Sciatic nerve (tissue), 2 donors: ENCODE measurements at places on chromosomes 12 and 14. TPM values are rescaled to one million over a fixed set of nuclear protein-coding genes. Genes with fewer than 3 reads are reported as not detected.

DNA sequence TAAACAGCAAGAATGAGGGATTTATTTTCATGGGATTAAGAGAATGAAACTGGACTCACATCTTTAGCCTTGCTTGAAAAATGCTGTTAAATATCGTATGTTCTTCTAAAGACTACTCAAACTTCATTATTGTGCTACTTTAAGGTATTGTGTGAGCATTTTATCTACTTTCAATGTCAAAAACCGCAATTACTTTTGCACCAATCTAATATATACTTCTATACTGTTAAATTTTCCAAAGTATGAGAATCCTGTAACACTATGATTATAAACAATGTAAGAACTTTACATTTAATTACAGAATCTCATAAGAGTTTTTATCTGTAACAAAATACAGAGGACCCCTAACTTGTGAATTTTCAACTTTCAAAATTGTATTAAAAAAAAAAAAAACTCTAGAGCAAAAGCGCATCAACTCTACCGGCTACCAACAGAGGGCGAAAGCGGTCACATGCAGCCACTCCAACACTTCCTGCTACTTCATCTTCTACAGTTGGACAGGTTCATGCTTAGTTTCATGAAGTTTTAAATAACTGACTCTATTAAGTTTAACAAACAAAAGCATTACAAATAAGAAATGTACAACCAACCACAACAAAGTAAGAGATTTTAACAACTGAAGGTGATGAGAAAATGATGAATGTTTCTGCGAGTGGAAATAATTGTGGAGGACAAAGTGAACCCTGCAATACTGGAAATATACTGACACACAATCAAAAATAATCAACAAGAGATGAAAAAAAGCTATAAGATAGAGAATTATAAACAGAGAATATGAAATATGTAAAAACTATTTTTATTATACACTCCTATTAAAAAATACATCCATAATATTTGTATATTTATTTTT, 210.9 kb downstream of the MED13L start:
- no peak for DNase-seq

PCNX1 gene
- total RNA-seq, result 84.3 TPM

KRT73 gene
- total RNA-seq, result not detected

DNA sequence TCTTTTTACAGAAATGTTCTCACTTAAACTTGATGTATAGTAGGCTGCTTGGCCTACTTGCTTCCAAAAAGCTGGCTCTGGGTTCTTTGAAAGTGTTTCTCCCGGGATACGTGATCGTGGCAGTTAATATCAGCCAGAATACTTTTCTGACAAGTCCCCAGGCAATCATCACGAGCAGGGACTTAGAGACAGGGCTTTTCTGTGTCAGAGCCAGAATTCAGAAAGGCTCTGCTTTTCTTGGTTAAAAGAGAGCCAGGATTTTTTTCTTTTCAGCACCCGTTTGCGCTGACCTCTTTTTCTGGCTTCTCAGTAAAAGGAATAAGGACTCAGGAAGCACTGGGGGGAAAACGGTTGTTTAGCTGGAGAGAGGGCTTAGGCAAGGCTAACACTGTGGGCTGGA, 57.8 kb upstream of the ARHGAP5 start:
- no peak for DNase-seq

GRCh38 chr14:71060825-71061455, 153.7 kb downstream of the PCNX1 start:
- no peak for DNase-seq

- DNase-seq, result no peak
Observed at GRCh38 chr12:64747695-64748094, 11.5 kb downstream of the GNS start.

KRT78 gene
- not detected for total RNA-seq

HNF1A gene
- total RNA-seq, result not detected

DNA sequence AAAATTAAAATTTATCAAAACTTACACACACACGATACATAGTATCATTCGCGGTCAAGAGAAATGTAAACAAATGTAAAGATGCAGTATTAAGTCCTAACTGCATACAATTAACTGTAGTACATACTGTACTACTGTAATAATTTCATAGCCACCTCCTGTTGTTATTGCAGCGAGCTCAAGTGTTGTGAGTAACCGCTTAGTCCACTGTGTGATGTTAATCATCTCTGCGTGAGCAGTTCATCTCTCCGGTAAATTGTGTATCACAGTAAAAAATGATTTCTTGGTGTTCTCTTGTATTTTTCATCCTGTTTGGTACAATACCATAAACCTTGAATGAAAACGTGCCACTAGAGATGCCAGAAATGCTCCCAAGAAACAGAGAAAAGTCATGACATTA, 6.5 kb downstream of the EPS8 start:
- DNase-seq, result no peak

ANO2 gene
- 30.4 TPM for total RNA-seq

DNA sequence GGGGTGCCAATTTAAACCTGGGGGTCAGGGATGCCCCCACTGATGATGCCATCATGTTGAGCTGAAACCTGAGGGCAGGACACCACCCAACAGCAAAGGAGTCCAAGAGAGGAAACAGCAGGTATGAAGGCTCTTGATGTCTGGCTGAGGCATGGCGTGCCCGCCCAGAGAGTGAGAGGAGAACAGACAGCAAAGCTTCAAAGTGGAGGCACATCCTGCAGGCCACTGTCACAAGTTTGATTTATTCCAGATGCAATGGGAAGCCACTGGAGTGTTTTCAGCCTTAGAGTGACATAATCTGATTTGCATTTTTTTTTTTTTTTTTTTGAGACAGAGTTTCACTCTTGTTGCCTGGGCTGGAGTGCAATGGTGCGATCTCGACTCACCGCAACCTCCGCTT, 34.8 kb downstream of the IRF2BPL start:
- no peak for DNase-seq

DNA sequence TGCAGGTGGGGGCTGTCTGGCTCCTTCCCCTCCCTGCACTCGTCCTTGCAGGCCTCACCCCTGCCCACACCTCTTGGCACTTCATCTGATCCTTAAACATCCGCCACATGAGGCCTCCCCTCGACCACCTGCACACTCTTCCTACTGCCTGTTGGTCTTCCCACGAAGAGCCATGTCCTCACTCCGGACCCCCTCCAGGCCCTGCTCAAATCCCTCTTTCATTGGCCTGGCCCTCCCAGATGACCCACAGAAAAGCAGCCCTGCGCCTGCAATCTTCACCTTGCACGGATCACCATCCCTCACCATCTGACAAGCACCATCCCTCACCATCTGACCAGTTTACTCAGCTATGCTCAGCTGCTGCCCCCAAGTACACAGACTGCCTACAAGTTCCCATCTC, 193.6 kb downstream of the BCL11B start:
- no peak for DNase-seq

- no peak for DNase-seq
Observed at GRCh38 chr12:29167445-29167844, 18.4 kb downstream of the FAR2 start.

FOXN4 gene
- not detected for total RNA-seq
